Stimulated activated CD8-positive, alpha-beta memory T cell treated with anti-CD3 and anti-CD28 coated beads, Interleukin-15, amount 100 ng/mL, for 24 hours (primary cell): ENCODE measurements at places on chromosomes 16 and 17.

GRCh38 chr17:74528491-74529199 is 2.6 kb downstream of the CD300LB start:
- DNase-seq = no peak

GRCh38 chr17:19433727-19434340 is 22.8 kb downstream of the RNF112 start:
- DNase-seq = no peak

DNA sequence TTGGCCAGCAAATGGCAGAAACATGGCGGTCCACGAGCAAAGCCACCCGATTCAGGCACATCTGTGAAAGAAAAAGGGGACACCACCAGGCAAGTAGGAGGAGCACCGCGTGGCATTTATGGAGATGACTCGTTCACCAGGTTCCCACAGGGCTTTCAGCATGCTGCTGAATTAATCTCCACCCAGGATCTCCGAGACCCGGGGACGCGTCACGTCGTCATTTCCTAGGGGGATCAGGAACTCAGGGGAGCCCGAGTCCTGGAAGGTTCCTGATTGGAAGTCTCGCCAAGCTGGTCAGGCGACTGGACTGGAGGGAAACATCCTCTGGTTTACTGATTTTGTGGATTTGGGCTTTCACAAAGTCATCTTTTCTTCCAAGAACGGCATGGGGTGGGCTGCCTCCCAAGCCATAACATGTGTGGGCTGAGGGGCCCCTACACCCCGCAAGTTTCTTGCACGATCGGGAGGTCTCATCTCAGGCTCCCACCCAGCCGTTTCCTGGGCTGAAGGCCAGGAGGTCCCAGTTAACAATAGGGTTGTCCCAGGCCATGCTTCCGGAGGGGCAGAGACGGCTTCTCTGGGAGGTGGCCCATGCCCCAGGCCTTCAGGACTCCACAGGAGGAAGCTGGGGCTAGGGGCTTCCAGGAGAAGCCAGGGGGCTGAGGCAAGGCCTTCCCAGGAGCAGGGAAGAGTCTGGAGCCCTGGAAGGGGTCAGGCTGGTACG is 645 bp downstream of the DNAH17 start:
- DNase-seq = no peak

DNA sequence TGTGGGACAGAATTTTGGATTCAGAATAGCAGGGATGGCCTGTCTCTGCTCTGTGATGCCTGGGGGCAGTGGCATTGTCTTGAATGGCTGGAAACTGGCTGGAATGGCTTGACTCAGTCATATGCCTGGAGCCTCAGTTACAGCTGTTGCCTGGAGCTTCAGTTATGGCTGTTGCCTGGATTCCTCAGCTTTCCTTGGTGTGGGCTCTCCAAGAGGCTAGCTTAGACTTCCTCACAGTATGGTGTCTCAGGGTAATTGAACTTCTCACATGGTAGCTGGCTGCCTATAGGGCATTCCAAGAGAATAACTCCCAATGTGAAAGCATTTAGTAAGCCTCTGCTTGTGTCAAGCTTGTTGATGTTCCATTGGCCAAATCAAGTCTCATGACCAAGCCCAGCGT is 21.1 kb downstream of the KRT23 start:
- DNase-seq = no peak

- no peak for DNase-seq
Measured at GRCh38 chr17:38332735-38333134, 11.0 kb downstream of the GPR179 start.

GRCh38 chr17:15130426-15130825 is 134.7 kb downstream of the PMP22 start:
- DNase-seq = no peak

DNA sequence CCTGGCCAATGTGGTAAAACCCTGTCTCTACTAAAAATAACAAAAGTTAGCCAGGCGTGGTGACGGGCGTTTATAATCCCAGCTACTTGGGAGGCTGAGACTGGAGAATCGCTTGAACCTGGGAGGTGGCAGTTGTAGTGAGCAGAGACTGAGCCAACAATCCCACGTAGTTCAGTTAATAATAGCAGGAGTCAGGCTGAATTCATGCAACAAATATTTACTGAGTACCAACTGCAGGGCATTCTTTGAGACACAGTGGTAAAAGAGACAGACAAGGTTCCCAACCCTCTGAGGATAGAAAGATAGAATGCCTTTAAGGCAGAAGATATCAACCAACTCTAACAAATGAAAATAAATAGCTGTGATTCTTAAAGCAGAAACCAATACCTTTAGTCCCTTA is 39.1 kb downstream of the SPOP start:
- DNase-seq = no peak

DNA sequence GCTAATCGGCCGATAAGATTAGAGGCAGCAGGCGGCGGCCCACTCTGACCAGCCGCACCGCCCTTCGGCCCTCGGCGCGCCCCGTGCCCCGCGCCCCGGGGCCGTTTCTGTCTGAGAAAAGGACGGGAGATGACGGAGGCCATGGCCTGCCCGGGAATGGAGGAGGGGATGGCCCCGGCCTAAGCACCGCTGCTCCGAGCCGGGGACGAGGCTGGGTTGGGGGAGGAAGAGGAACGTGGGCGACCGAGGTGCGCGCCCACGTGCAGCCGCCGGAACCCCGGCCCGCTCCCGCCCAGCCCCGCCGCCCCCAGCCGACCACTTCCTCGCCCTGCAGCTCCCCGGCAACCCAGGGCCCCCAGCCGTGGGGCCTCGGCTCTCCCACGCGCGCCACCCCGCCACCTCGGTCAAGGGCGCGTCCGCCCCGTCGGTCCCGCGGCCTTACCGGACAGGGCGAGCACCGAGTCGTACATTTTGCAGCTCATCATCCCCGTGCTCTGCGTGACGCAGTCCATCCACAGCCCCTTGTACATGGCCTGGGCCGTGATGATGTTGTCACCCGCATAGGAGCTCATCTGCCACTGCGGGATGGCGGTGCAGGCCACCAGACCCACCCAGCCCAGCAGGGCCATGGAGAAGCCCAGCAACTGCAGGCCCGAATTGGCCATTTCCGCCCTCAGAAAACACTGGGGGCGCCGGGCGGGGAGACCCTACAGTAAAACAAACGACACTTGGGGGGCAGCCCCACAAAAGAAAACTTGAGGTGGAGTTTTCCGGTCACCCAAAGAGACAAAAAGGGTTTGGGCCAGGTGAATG is 693 bp downstream of the CLDN7 start:
- no peak for DNase-seq

- DNase-seq = no peak
Measured at GRCh38 chr17:80871341-80871740, 120.3 kb upstream of the CHMP6 start.

GRCh38 chr16:30958175-30959079 is 873 bp downstream of the SETD1A start:
- no peak for DNase-seq

GRCh38 chr17:77427391-77427991 is 286.7 kb downstream of the SEC14L1 start:
- DNase-seq = no peak

GRCh38 chr16:75081179-75081859 is 35.3 kb downstream of the LDHD start:
- DNase-seq = no peak

GRCh38 chr17:38724337-38724988 is 5.7 kb upstream of the CISD3 start:
- no peak for DNase-seq

DNA sequence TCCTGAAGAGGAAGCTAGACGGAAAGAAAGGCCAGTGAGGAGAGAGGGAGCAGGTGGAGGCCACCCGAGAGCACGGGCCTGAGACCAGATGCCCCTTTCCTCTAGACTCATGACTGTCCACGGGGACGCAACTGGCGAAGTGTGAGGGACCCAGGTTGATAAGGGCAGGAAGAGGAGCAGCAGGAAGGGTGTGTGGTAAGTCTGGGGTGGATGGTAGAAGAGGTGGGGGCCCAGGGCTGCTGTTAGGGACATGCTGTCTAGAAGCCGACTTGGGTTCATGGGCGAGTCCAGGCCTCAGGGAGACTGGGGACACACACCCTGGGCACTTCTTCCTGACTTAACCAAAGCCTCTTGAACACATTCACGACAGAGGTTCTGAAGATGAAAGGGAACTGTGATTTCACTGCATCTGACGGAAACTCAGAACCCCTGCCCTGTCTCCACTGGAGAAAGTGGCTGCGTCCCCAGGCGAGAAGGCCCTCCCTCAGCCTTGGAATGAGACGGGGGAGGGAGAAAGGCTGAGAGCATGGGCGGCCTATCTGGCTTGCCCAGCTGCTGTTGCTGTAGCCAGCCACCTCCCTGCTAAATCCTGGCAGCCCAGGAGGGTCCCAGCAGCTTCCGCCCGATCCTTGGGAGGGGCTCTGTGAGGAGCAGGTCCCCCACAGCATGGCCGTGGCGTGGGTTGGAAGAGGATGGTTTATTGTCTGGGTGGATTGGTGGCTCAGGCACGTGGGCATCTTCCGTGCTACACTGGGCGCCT is 6.0 kb downstream of the HIC1 start:
- no peak for DNase-seq

DNA sequence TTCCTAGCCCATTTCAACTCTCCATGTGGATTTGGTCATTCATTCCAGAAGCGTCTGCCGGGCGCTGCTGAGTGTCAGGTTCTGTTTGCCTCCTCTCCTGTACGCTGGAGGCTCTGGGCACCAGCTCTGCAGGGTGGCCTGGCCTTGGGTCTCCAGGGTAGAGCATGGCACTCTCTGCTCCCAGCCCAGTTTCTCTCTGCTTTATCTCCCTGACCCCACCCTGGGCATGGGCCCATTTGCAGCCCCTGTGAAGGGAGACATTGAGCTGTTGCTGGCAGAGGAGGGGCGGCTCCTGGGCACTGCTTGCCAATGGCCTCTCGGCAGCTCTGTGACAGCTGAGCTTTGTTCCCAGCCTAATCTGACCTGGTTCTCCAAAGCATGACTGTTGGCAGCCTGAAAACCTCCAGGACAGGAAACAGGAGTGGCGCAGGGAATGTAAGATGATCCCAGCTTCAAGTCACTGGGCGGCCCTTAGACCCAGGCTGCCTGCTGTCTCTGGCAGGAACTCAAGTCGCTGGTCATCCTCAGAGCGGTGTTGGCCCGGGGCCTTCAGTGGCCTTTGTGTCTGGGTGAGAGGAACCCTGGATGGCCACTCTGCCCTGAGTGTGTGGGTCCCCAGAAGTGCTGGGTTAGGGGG is 146.8 kb downstream of the SEC14L1 start:
- DNase-seq = no peak

DNA sequence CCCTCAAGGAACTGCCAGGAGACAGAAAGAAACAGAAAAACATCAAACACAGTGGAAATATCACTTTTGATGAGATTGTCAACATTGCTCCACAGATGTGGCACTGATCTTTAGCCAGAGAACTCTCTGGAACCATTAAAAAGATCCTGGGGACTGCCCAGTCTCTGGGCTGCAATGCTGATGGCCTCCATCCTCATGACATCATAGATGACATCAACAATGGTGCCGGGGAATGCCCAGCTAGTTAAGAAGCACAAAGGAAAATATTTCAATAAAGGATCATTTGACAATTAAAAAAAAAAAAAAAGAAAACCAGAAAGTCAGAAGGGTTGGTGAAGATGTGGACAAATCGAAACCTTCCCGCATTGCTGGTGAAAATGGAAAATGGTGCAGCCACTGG is 14.9 kb upstream of the CHMP6 start:
- no peak for DNase-seq

DNA sequence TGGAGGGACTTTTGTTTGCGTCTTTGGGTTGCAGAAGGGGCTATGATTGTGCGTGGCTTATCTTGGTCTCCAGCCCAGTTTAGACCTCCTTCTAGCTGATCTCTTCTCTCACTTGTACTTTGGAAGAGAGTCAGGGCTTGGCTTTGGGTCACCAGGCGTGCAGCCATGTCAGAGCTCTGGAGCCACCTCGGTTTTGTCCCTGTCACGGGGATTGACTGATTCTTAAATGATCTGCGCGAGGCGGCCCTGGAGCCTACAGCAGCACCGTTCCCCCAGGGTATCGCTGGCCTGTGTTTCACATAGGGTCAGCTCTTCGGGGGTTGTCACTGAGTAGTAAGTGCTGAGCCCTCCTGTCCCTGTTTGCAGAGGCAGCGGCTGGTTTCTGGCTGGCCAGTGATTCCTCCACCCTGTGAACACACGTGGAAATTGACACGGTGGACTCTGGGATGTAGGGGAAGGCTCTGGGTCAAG is 209.8 kb upstream of the CHMP6 start:
- DNase-seq = no peak

GRCh38 chr17:12985431-12986293 is 32.2 kb downstream of the ELAC2 start:
- DNase-seq = no peak

DNA sequence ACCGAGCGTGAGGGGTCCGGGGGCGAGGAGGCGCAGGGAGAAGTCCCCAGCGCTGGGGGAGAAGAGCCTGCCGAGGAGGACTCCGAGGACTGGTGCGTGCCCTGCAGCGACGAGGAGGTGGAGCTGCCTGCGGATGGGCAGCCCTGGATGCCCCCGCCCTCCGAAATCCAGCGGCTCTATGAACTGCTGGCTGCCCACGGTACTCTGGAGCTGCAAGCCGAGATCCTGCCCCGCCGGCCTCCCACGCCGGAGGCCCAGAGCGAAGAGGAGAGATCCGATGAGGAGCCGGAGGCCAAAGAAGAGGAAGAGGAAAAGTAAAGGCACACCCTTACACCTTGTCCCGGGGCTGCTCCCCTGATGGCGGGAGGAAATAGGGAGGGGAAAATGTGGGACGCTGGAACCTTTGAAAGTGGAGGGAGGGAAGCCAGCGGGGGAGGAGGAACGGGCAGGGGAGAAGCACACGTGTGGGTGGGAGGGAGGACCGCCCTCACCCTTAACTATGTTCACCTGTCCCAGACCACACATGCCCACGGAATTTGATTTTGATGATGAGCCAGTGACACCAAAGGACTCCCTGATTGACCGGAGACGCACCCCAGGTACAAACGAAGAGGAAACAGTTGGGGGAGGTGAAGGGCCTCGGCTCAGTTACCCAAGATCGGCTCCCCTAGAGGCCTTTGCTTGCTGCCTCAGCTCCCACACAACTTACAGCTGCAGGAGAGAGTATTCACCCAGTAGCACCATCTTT is 916 bp downstream of the PAGR1 start:
- no peak for DNase-seq

GRCh38 chr16:82152196-82152595 is 17.8 kb downstream of the MPHOSPH6 start:
- DNase-seq = no peak

DNA sequence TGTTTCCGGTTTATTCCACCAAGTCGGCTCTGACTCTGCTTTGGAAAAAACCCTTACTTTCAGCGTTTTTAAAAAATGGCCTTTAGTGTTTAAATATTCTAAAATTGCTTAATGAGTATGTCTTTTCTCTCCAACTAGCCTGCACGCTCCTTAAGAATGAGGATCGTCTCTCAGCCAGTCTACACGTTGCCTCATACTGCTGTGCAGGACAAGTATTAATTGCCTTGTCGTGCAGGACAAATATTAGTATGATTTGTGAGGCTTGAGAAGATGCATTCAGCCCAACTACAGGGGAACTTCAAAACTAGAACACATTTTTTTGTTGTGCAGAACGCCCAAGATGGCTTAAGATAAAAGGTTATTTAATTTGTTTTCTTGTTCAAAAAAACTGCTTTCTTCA is 61.2 kb downstream of the MARCHF10 start:
- DNase-seq = no peak
